Activated effector memory CD4-positive, alpha-beta T cell treated with Interleukin-2 at 50 U/mL for 16 hours (primary cell): ENCODE measurements at places on chromosomes 4 and X.

- no peak for DNase-seq
These were observed 54.8 kb upstream of the DCLK2 start for GRCh38 chr4:150023489-150023888.

DNA sequence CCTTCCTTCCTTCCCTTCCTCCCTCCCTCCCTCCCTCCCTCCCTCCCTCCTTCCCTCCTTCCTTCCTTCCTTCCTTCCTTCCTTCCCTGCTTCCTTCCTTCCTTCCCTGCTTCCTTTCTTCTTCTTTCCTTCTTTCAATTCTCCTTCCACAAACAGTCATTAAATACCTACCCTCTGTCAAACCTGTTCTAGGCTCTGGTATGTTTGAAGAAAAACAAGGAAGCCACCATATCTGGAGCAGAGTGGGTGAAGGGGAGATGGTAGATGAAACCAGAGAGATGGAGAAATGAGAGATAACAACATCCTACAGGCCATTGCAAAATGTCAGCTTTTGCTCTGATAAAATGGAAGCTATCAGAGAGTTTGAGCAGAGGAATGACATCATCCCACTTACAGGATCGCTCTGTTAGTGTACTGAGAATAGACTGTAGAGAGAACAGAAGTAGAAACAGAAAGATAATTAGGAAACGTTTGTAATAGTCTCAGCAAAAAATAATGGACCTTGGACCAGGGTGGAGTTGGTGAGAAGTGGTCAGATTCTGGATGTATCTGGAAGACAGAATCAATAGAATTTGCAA lies 334.0 kb downstream of the STIM2 start:
- DNase-seq, result no peak

DNA sequence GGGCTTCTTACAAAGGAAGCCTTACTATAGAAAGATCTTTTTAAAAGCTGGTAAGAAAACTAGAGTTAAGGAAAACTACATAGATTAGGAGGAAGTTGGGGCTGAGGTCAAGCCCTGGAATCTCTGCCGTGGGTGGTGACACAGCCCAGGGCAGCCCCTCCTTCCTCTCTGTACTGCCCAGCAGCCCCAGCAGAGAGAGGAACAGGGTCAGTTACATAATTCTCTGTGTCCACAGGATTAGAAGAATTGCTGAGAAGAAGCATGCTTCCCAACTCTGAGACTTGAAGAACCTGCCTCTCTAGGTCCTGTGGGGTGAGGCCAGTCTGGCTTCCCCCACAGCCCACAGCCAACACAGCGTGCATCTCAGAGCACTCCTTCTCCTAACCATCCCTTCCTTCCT lies 9.2 kb upstream of the ABLIM2 start:
- DNase-seq, result no peak

DNA sequence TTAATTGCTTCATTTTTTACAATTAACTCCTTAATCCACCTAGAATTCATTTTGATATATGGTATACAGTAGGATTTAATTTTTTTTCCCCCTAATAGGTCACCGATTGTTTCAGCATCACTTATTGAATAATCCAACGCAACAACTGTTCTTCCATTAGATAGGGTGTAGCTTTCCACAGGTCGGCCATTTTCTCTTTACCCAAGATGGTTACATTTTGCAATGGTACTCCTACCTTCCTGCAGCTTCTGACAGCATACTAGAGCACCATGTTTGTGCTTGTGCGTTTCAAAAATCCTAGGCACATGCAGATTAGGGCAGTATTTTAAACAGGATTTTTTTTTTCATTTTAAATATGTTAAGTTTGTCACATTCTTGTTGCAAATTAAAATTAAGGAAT lies 2.3 kb downstream of the LINC00632 start:
- no peak for DNase-seq

- no peak for DNase-seq
These were observed 186.1 kb downstream of the ENOX2 start for GRCh38 chrX:130716781-130717413.

GRCh38 chr4:16588651-16589050 lies 309.8 kb downstream of the LDB2 start:
- no peak for DNase-seq
